ENCODE measurements at places on chromosomes 5 and 9. TPM values are rescaled to one million over a fixed set of nuclear protein-coding genes. Genes with fewer than 3 reads are reported as not detected.

DNA sequence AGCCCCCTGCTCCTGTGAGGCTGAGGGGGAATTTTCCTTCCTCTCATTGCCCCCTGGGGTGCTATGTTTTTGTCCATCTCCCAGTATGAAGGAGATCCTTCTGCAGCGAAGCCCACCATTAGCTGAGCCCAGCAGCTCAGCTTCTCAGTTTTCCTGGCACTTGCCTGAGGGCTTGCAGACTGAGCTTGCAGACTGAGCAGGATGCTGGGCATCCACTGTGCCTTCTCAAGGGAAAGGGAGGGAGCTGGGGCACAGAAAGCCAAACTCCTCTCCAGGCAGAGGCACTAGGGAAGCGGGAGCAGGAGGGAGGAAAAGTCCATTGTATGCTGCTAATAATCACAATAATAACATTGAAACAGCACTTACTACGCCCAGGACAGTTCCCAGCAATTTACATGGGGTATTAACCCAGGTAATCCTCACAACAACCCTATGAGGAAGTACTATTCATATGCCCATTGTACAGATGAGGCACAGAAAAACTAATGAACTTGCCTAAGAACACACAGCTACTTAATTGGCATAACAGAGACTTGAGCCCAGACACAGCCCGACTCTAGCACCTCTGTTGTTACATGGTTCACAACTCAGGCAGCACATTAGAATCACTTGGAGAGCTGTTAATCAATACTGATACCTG is 86.9 kb upstream of the SSBP2 start:
- no peak for DNase-seq

- DNase-seq = no peak
Observed at GRCh38 chr5:56664025-56664424, 151.3 kb upstream of the MAP3K1 start.

DNA sequence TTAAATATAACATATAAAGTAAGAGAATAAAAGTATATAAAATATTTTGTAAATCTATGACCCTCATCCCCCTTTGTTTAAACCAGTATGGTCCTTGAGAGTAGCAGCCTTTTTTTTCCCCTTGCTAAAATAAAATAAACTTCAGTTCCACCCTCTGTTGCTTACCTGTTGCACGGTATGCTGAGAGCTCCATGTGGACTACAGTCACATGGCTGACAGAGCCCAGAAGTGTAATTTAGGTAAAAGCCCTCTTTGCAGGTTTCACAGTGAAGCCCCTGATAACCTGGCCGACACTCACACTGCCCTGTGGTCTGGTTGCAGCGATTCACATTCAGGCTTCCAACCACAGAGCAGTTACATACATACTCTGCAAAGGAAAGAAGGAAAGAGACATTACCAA is 55.1 kb downstream of the MEGF9 start:
- DNase-seq = no peak

GRCh38 chr5:65742565-65743231 is 20.7 kb downstream of the NLN start:
- DNase-seq = peak; percentile 49

DNA sequence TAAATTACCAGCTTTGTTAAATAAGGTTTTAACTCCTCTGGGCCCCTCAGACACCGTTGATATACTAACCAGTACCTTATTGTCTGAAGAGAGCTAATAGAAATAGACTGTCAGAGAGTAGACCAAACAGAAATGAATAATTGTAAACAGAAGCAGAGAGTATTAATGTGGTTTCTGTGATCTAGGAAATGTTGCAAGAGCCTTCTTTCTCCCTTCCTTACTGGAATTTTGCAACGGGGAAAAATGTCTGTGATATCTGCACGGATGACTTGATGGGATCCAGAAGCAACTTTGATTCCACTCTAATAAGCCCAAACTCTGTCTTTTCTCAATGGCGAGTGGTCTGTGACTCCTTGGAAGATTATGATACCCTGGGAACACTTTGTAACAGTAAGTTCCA is 5.1 kb downstream of the TYRP1 start:
- no peak for DNase-seq

DNA sequence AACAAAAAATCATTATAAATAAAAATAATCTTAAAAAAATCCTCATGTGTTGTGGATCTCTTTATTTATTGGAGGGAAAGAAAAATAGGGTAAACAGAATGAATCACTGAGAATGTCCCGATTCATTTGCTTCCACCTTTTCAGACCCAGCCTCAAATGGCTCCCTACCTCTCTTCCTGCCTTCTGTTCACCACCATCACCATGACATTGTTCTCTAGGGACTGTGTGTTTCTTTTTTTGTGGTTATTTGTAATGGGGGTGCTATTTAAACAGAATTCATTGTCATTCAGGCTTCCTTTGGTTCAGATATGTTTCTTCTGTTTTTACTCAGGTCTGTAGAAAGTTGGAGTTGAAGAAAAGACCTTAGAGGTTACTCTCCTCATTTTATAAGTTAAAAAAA is 198.2 kb downstream of the KIF4B start:
- DNase-seq = no peak

GRCh38 chr9:37210737-37211523 is 90.6 kb downstream of the ZCCHC7 start:
- DNase-seq = no peak

Gene PCDH1
- total RNA-seq = 24.0 TPM

GRCh38 chr9:89008055-89008743 is 16.9 kb downstream of the S1PR3 start:
- no peak for DNase-seq

DNA sequence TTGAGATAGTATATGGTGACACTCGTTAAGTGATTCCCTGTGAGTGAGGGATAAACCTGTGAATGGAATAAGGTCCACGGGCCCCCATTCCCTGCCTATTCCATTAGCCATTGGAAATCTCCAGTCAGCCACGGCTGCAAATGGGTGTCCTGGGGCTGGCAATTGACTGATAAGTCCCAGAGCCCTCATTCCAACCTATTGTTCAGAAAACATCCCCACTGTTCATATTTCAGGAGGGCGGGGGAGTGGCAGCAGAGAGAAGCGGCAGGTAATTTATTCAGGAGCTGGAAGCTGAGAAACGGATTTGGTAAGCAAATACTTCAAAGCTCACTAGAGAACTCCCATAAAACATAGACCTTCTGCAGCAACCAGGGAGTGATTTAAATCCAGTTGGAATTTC is 42.0 kb downstream of the TMEM174 start:
- no peak for DNase-seq

- DNase-seq = no peak
Observed at GRCh38 chr5:89080467-89081116, 197.6 kb upstream of the MEF2C start.

- no peak for DNase-seq
Observed at GRCh38 chr5:16245249-16245648, 65.7 kb upstream of the MARCHF11 start.

DNA sequence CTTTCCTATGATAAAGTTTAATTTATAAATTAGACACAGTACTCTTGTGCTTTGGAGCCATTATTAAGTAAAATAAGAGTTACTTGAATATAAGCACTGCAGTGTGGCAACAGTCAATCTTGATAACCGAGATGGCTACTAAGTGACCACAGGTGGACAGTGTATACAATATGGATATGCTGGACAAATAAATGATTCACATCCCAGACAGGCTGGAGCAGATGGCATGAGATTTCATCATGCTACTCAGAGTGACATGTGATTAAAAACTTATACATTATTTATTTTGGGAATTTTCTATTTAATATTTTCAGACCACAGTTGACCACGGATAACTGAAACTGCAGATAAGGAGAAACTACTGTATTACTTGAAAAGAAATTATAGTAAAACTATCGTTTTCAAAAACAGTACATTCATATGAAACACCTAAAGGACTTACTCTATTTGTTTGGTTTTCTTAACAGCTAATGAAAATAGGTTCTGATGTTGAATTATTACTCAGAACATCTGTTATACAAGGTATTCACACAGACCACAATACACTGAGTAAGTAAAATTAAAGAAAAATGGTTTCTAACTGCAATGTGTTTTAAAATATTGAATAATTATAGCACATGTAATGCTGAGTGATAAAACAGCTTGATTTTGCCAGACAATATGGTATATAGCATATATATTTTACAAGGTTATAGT is 16.0 kb downstream of the LYRM7 start:
- DNase-seq = no peak

DNA sequence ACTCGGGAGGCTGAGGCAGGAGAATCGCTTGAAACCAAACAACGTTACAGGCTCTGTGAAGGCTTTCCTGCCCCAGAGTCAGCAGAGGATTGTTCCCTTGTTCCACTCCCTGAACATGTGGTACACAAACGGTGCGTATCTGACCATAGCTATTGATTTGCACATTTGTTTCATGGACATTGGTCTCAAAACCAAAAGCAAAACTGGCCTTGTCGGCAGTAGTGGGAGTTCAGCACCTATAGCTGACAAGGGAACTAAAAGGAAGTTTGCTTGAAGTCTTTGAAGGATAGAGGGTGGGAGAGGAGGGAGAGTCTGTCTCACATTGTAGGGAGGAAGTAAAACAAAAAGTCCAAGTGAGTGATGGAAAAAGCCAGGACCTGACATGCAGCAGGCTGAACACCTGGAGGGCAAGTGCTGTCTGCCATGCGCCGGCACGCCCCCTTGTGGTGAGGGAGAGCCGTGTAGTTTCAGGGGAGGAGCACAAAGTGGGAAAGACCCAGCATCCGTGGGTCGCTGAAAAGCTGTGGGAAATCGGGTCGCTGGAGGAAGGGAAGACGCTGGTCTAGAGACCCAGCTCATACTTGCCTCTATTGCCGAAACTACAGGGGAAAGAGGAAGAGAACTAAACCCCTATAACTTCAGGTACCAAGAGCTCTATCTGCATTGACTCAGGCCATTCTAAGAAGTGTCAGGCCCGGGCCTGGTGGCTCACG is 58.0 kb downstream of the RAD23B start:
- DNase-seq = peak; percentile 77

DNA sequence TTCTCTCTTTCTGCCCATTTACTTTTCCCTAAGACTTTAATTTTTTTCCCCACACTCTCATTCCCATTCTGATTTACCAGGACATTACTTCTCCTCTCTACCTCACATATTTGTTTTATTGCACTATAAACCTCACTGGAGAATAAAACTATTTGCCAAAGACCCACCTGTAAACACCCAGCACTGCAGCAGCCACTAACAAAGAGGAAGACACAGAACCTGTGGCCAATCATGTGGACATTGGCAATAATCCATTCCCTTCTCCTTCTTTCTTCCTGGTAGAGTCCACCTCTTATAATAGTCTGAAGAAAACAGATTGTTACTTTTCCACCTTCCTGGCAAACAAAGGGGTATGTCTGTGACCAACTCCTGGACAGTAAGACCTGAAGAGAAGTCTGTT is 8.3 kb upstream of the THBS4 start:
- no peak for DNase-seq

DNA sequence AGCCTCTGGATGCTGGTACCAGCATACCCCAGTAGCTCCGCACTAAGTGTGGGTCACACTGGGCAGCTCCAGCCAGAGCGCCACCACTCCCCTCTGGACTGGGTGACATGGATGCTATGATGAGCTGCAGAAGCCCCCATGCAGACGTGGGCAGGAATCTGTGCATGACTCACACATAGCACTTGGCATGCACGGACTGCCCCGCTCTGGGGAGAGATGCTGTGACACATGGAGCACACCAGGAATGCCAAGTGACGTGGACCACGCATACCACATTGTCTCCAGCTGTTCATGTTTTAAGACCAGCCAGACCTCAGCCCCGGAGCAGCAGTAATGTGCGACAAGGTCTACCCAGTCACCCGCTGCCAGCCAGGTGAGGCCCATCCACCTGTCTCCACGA is 64.1 kb downstream of the SEMA4D start:
- DNase-seq = peak; percentile 87

GRCh38 chr5:153678617-153679329 is 188.3 kb downstream of the GRIA1 start:
- peak; percentile 51 for DNase-seq

Gene GLDC
- total RNA-seq = 1.6 TPM

DNA sequence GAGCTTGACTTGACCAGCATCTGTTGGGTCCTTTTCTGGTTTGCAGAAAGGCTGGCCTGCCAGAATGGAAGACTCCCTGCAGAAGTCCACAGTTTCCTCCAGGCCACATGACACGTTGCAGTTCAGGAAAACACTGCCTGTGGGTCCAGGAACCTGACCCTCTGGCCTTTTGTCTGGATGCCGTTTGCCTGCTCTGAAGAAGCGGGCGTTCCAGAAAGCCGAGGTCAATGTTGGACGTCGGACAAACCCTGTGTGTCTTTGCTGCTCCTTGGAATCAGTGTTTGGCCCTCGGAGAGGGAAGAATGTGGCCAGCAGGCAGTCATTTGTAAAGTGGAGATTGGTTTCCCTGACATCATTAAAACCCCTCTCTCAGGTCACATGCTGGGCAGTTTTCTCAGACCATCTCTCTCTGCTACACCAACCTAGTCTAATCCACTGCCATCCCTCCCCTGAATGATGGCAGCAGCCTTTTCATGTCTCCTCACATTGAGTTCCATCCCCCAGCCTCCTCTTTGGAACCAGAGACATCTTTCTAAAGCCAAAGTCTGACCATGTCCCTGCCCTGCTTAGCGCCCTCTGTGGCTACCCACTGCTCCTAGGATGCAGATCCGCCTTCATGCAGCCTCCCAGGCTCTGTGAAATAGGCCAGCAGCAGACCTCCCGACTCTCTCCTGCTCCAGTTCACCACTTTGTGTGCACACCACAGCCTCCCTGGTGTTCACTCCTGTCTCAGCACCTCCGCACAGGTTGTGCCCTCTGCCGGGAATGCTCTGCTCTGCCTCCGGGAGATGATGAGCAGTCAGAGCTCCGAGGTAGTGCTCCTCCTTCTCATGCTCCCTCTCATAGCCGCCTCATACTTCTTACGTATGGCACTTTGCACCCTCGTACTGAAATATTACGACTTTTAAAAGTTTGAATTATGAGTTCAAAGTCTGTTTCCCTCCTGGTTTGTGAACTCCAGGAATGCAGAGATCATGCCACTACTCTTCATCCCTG is 75.6 kb downstream of the RALGPS1 start:
- peak; percentile 41 for DNase-seq

DNA sequence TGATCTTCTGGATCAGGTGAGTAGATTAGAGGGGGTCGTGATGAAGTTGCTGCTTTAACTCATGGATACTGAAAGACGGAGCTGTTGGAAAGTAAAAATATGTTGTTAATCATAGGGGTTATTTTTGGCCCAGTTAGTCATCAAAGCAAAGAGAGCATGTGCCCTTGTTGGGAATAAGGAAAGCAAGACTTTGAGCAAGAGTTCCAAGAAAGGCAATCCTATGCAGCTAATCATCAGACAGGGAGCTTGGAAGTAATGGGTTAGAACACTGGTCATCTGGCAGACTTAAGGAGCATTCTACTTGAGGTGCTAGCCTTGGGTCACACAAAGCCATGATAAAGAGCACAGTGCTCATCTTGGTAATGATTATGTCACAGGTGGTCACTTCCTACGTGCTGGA is 18.3 kb downstream of the ASPN start:
- no peak for DNase-seq

- DNase-seq = no peak
Observed at GRCh38 chr5:67515020-67515689, 318.6 kb upstream of the CD180 start.

- no peak for DNase-seq
Observed at GRCh38 chr5:91146905-91147600, 236.1 kb downstream of the ARRDC3 start.

Gene IRX4
- total RNA-seq = 2.5 TPM
